Kidney (tissue), 22 donors: ENCODE measurements at places on chromosomes 3 and 15.

- DNase-seq = no peak
Observed at GRCh38 chr3:137222736-137223225, 265.0 kb downstream of the IL20RB start.

DNA sequence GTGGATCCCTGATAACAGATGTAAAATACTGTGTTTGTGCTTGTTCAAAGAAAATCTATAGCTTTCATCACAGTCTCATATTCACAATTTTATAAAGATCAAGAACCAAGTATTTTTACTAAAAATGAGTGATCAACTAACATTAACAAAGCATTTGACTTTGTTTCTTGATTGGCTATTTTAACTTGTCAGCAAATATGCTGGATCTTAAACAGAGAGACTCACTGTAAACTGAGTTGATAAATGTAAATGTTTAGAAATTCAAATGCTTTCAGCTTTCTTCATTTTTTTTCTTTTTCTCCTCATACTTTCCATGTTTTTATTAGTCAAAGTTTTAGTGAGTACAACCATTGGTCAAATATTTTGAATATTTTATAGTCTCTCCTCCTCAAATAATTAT, 923.0 kb upstream of the NR2F2 start:
- DNase-seq = no peak

GRCh38 chr15:65732698-65733097, 59.4 kb downstream of the DENND4A start:
- no peak for DNase-seq

DNA sequence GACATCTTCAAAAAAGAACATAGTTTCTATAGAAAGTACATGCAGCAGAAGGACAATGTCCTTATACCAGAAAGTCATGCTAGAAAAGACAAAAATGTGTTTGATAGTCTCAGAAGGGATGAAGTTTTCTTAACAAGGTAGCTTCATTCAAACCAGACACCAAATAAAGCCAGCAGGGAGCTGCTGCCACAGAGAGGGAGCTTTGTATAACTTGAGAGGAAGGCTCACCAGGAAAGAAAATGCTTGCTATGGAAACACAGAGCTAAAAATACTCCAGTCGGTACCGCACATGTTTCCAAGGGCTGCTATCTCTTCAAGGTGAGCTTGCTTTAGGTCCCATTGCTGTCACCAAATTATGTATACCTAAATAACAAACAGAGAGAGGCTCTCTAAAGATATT, 1074.8 kb upstream of the ALCAM start:
- DNase-seq = no peak

DNA sequence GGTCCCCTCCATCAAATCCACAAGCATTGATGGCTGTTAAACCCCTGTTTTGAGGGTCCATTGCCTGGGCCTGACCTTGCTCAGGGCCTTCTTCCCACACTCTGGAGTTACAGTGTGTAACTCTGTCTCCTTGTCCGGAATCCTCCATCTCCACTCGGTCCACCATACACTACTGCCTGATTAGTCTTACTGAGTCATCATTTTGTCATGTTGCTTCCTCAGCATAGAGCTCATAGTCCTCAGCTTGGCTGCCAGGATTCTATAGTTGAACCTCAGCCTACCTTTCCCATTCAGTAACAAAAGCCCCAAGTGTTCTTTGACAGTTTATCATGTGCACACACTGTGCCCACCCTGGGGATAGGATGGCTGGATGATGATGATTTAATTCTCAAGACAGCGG, 113.0 kb downstream of the PDE8A start:
- DNase-seq = no peak

DNA sequence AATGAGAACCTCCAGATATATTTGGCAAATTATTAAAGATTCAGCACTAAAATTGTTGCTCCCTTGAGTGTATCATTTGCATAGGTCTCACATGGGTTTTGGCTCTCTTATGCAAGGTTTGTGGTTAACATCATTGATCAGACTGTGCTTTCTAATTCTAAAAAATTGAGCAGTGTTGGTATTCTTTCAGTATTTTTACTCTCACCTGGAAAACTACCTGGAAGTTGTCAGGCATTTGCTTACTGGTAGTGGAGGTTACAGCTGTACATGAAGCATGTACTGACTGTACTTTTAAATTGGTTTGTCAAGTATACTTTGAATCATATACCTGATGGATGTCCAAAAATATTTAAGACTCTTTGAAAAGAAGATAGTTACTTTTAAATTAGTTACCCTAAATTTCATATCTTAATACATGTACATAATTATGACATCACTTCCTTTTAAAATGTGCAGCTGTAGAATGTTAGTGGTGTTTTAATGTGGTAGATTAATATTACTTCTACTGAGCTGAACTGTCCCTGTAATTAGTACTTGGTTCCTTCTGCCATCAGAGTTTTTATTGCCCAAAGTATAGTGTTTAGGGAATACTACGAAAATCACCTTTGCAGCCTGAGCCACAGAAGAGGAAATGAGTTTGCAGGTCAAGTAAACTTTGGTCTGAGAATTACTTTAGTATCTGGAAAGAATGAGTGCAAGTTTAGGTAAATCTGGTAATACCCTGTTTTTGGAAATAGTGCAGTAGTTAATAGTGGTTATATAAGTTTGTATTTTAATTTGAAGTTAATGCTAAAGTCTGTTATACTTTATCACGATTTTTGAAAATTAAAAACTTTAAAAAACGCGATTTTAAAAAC, 2.8 kb downstream of the CHD2 start:
- no peak for DNase-seq

DNA sequence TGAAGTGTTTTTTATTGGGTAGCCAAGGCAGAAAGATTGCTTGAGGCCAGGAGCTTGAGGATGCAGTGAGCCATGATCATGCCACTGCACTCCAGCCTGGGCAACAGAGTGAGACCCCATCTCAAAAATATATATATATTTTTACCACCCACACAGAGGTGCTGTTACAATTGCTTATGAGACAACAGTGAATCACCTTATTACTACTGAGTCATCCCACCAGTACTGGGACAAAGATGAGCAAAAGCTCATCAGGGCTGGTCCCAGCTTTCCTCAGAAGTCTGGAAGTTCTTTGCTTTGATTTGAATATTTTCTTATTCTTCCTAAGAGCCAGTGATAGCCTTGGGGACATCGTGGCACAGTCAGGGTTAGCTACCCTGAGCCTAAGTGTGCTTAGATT, 207.7 kb downstream of the SOX2 start:
- DNase-seq = no peak

DNA sequence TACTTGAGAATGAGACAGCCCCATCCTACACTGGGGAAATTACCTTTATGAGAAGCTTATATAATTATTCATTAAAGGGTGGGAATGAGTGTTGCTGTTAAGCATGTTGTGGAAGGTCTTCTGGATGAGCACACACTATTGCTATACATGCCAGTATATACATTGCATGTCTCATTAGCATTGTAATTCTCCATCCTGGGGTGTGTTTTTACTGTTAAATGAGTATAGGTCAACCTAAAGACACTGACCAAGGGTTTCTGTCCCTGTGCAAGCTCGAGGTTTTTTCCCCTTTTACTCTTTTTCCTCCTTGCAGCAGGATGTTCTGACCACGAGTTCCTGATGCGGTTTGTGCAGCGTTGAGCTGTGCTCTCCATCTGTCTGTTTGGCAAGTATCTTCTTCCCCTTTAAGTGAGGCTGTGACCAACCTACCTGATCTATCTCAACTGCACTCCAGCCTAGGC, 7.2 kb upstream of the IVD start:
- DNase-seq = no peak

GRCh38 chr3:133756716-133757694, 10.8 kb downstream of the TF start:
- DNase-seq = no peak

DNA sequence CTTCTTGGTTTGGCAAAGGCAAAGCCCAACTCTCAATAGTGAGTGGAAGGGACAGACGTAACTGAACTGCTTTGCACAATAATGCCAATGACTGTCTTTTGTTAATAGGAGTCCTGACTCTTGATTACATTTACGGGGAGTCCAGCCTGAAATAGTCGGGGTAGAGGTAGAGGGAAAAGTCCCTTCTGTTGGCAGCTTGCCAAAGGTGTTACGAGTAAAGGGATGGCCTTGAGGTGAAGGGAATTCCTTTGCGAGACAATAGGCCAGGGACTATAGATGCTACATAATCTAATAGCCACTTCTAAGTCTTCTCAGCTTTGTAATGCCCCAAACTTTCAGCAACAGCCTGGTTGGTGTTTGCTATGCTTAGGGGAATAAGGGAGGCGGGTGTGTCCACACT, 2.2 kb upstream of the SENP2 start:
- DNase-seq = no peak

GRCh38 chr3:104553121-104553520, 813.6 kb upstream of the ALCAM start:
- no peak for DNase-seq

- DNase-seq = no peak
Observed at GRCh38 chr15:48775546-48775945, 35.3 kb downstream of the CEP152 start.

GRCh38 chr3:40581166-40581565, 56.4 kb downstream of the ZNF621 start:
- no peak for DNase-seq

DNA sequence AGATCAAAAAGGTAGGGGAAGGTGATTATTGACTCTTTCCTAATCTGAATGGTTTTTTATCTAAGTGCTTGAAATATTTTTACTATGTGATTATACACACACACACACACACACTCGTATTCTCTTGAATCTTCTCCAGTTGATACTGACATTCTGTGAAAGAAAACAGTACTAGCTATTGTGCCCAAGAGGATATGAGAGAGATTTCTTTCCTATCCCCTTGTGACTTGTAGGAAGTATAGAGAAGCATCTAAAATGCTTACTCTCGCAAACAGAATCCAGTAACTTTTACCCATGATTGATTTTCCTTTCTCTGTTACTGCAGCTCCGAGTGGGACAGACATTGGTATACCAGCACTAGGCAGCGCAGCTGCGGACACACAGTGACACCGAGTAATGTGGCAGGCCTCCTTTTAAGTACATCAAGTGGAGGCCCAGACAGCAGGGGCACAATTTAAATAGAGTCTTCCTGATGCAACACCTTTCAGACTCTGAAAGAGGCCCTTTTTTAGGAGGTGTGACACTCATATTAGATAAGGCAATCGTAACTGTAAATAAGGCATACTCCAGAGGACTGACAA, 421.0 kb upstream of the CNTN4 start:
- no peak for DNase-seq

DNA sequence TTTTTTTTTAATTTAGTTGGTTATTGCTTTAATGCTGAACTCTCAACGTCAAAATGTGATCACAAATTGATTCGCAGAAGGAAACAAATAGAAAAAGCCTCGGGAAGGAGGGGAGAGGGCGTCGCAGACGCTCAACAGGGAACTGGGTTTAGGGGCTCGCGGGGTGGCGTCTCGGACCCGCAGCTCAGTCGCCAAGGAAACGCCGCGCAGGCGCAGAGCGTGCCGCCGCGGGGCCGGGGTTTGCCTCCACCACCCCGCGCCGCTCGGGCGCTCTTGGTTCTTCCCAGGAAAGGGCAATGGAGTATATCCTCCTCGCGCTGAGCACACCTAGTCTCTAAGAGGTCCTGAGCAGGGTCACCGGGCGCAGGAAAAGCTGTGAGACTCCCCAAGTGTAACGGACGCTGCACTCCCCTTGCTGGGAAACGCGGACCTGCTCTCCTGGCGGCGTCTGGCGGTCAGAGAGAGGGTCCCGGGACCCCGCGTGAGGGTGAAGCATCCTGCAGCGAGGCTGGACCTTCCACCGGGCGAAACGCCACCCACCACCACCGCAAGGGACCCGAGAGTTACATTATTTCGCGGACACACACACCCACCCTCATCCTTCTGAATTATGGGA, 753 bp downstream of the PLCH1 start:
- DNase-seq = peak; percentile 90

GRCh38 chr3:178406206-178406605, 130.0 kb upstream of the KCNMB2 start:
- no peak for DNase-seq

DNA sequence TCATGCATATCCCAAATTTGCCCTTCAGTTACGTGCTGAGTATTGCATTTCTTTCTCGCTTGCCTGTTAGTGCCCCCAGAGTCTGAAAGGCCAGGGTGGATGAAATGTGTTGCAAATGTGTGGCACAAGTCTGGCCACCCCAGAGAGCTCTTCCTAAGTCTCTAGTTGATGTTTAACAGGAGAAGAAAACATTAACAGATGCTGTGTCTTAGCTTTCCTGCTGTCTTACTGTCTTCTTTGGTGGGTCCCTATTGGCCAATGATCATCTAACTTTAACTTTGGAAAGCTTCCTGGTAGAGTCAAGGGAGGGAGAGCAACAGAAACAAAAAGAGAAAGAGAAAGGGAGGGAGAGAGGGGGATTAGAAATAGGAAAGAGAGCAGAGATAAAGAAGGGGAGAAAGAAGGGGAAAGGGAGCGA, 76.7 kb upstream of the P3H2 start:
- no peak for DNase-seq

- DNase-seq = peak; percentile 39
Observed at GRCh38 chr3:71930056-71930991, 145.4 kb upstream of the PROK2 start.

DNA sequence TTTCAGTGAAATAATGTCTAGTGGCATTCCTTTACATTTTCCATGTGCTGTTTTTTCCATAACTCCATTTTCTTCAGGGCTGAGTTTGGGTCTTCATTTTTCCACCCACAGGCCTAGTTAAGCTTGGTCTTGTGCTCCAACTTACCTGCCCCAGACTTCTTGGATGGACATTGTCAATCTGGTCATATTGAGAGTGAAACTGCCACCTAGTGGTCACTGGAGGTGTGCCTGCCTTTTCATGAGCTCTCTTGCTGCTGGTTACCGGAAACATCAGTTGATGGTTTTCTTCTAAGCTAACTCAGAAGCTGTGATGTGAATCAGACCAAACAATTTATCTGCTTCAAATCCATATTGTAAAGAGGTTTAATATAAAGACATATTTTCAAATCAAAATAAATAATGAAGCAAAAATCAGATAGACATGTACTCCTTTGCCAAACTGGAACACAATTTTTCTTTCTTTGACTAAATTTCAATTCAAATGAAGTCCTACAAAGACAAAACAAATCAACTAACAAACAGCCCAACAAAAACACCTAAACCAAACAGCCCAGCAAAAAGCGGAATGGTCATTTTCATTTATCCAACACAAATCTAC, 135.1 kb upstream of the RASGRP1 start:
- DNase-seq = peak; percentile 62

DNA sequence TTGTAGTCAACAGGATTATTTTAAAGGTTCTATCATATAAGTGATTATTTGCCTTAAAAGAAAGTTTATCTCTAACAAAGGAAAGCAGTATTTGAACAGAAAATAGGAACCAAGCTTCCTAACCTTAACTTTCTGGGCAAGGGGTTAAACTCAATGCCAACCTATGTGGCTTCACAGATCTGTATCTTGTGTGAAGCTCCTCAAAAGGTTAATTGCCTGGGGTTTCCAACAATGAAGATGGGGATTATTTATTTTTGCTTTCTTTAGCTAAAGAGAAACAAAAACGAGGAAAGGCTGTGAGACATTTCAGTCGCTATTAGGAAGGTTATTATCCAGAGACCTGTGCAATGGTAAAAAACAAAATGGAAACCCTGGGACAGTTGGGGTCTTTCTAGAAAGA, 1.1 kb upstream of the WDR82 start:
- no peak for DNase-seq

- no peak for DNase-seq
Observed at GRCh38 chr3:174110761-174111160, 713.2 kb downstream of the NLGN1 start.
